ENCODE measurements at places on chromosomes 4 and X. TPM values are rescaled to one million over a fixed set of nuclear protein-coding genes. Genes with fewer than 3 reads are reported as not detected.

DNA sequence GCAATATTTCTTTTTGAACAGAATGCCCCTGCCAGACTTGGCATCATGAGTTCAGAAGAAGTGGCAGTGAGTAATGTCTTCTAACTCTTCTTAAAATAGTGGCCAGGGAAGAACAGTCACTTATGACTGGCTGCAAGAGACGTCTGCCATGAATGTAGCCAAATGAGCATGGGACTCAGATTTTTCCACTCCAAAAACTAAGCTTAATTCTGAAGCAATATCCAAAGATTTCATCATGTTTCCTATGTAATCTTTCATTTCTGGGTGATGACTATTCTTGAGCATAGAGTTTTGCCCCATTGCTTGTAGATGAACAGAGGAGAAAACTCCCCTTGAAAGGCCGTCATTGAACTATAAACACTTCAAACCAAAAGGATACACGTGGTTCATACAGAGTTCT, 11.8 kb downstream of the AMBN start:
- no peak overlapping the region for H3K27ac ChIP-seq
- H3K4me3 ChIP-seq: no peak overlapping the region
- H3K36me3 ChIP-seq: no peaks in the 10 kb centered on the region
- no peak for DNase-seq

- H3K36me3 ChIP-seq: no peaks in the 10 kb centered on the region
- peaks cover 10% of the 10 kb centered on the region for H3K27me3 ChIP-seq
- DNase-seq: no peak
- H3K27ac ChIP-seq: no peak overlapping the region
Measured at GRCh38 chr4:54213001-54213400, 16.1 kb upstream of the PDGFRA start.

- DNase-seq: no peak
- H3K36me3 ChIP-seq: no peaks in the 10 kb centered on the region
- H3K27ac ChIP-seq: no peak overlapping the region
- no peaks in the 10 kb centered on the region for H3K27me3 ChIP-seq
Measured at GRCh38 chr4:72577211-72577610, 8.2 kb upstream of the ADAMTS3 start.

GRCh38 chrX:49129427-49129826, 5.9 kb upstream of the GPKOW start:
- no peaks in the 10 kb centered on the region for H3K27me3 ChIP-seq
- DNase-seq: no peak
- H3K4me3 ChIP-seq: no peak overlapping the region
- no peaks in the 10 kb centered on the region for H3K36me3 ChIP-seq
- H3K4me1 ChIP-seq: peaks cover 3% of the 10 kb centered on the region
- H3K27ac ChIP-seq: no peak overlapping the region

- no peaks in the 10 kb centered on the region for H3K27me3 ChIP-seq
- no peak for DNase-seq
- no peak overlapping the region for H3K27ac ChIP-seq
- no peak overlapping the region for H3K4me3 ChIP-seq
Measured at GRCh38 chrX:110477593-110478228, 119.1 kb downstream of the RTL9 start.

- H3K27ac ChIP-seq: no peak overlapping the region
- H3K4me3 ChIP-seq: no peak overlapping the region
- DNase-seq: no peak
- H3K36me3 ChIP-seq: no peaks in the 10 kb centered on the region
- no peaks in the 10 kb centered on the region for H3K27me3 ChIP-seq
Measured at GRCh38 chrX:19604375-19604774, 89.1 kb upstream of the MAP3K15 start.

GRCh38 chr4:164116286-164116685, 621.8 kb downstream of the TMA16 start:
- H3K27ac ChIP-seq: no peak overlapping the region
- no peaks in the 10 kb centered on the region for H3K4me1 ChIP-seq
- no peaks in the 10 kb centered on the region for H3K27me3 ChIP-seq
- no peaks in the 10 kb centered on the region for H3K36me3 ChIP-seq
- DNase-seq: no peak

- DNase-seq: no peak
- no peak overlapping the region for H3K27ac ChIP-seq
- no peak overlapping the region for H3K4me3 ChIP-seq
- H3K4me1 ChIP-seq: no peaks in the 10 kb centered on the region
Measured at GRCh38 chr4:86627462-86628135, 33.5 kb downstream of the PTPN13 start.

DNA sequence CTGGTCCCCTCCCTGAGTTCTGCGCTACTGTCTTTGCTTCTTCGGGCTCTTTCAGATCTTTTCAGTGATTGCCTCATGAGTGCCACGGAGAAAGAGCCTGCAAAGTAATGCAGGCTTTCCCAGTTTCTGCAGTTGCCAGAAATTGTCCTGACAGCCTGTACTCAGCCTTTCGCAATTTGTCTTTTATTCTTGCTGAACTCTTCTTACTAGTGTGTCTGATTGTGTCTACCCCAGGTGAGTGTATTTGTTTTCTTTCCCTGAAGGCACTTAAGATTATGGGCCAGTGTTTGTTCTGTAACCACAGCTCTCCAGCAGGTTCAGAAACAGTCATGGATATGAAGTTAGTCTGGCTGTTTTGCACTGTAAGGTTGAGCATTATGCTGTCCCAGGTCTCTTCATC, 47.1 kb downstream of the FAM193A start:
- no peaks in the 10 kb centered on the region for H3K27me3 ChIP-seq
- no peak for DNase-seq
- no peaks in the 10 kb centered on the region for H3K36me3 ChIP-seq
- peaks cover 37% of the 10 kb centered on the region for H3K4me1 ChIP-seq
- H3K27ac ChIP-seq: no peak overlapping the region

- H3K4me3 ChIP-seq: no peak overlapping the region
- H3K27ac ChIP-seq: no peak overlapping the region
- H3K27me3 ChIP-seq: no peaks in the 10 kb centered on the region
- DNase-seq: no peak
Measured at GRCh38 chrX:9227276-9227675, 193.3 kb upstream of the FAM9B start.

GRCh38 chr4:150782921-150783320, 201.0 kb downstream of the MAB21L2 start:
- H3K27me3 ChIP-seq: no peaks in the 10 kb centered on the region
- H3K4me1 ChIP-seq: peaks cover 16% of the 10 kb centered on the region
- H3K27ac ChIP-seq: no peak overlapping the region
- H3K36me3 ChIP-seq: no peaks in the 10 kb centered on the region
- no peak for DNase-seq

DNA sequence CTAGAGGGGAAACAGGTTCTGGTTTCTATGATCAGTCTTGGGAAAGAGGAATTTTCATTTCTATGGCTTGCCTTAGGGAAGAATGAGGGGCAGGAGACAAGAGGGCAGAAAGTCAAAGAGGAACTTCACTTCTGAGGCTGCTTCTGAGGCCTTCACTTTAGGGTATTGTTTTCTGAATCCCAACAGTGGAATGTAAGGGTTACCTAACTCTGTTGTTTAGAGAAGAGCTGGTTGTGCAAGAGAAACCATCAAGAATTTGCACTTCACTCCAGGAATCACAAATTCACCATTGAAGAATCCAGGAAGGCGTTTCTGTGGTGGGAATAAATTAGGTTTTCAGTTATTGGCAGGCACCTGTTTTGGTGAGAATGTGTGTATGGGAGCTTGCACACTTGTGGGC, 126.7 kb upstream of the AMOT start:
- H3K27me3 ChIP-seq: no peaks in the 10 kb centered on the region
- no peak for DNase-seq
- H3K4me3 ChIP-seq: no peak overlapping the region

- no peak for DNase-seq
- H3K4me1 ChIP-seq: no peaks in the 10 kb centered on the region
- H3K27ac ChIP-seq: no peak overlapping the region
- H3K36me3 ChIP-seq: no peaks in the 10 kb centered on the region
- no peak overlapping the region for H3K4me3 ChIP-seq
- H3K27me3 ChIP-seq: no peaks in the 10 kb centered on the region
Measured at GRCh38 chr4:156377036-156377710, 423.5 kb upstream of the CTSO start.

DNA sequence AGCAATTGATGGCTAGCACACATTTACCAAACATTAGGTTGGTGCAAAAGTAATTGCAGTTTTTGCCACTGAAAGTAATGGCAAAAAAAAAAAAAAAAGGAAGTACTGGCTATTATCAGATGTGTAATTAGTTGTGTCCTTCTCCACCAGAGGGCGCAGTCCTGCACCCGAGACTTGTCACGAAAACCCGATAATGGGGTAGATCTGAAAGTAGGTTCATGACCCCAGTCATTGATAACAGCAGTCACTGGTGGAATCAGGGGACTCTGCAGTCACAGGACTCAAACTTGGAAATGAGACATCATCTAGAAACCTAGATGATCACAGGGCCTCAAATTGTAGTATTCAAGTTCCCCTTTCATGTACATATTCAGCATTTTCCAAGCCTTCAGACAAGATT, 13.1 kb upstream of the ACOT9 start:
- no peaks in the 10 kb centered on the region for H3K4me1 ChIP-seq
- H3K27me3 ChIP-seq: no peaks in the 10 kb centered on the region
- no peak overlapping the region for H3K4me3 ChIP-seq
- no peak overlapping the region for H3K27ac ChIP-seq

DNA sequence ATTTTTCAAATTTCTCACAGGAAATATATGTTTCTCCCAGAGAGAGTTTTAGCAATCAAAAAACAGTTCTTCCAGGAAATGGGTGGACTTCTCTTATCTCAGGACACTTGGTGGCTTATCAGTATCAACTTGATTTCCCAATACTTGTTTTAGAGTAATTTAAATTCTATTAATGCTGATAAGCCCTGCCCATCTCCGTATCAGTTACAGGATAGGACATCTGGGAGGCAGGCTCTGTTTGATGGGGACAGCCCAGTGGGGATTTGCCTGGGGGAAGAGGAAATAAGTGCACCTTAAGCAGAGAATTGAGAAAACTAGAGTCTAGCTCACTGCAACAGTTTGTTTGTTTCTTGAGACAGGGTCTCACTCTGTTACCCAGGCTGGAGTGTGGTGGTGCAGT, 43.2 kb upstream of the PDGFRA start:
- no peaks in the 10 kb centered on the region for H3K36me3 ChIP-seq
- DNase-seq: no peak
- no peak overlapping the region for H3K27ac ChIP-seq
- no peak overlapping the region for H3K4me3 ChIP-seq

DNA sequence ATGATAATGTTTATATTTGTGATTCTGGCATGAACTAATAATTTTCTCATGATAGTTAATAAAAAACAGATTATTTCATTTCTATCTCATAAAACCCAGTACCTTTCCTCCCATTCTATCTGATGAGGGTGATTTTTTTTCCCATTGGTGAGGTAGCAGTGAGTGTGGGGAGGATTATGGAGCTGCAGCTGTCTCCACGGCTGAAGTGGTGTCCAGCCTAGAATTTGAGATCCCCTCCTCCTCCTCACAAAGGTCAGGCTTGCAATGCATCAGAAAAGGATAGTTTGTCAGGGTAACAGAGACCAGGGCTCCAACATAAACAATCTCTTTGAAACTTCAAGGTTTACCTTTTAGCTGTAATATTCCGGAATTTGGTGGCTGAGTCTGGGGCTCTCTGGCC, 60.9 kb downstream of the C4orf51 start:
- no peak overlapping the region for H3K4me3 ChIP-seq
- DNase-seq: no peak
- no peak overlapping the region for H3K27ac ChIP-seq
- no peaks in the 10 kb centered on the region for H3K27me3 ChIP-seq
- H3K36me3 ChIP-seq: no peaks in the 10 kb centered on the region
- peaks cover 17% of the 10 kb centered on the region for H3K4me1 ChIP-seq

GRCh38 chr4:150828159-150828558, 186.9 kb downstream of the LRBA start:
- no peaks in the 10 kb centered on the region for H3K36me3 ChIP-seq
- no peak overlapping the region for H3K27ac ChIP-seq
- no peak for DNase-seq
- H3K27me3 ChIP-seq: no peaks in the 10 kb centered on the region

DNA sequence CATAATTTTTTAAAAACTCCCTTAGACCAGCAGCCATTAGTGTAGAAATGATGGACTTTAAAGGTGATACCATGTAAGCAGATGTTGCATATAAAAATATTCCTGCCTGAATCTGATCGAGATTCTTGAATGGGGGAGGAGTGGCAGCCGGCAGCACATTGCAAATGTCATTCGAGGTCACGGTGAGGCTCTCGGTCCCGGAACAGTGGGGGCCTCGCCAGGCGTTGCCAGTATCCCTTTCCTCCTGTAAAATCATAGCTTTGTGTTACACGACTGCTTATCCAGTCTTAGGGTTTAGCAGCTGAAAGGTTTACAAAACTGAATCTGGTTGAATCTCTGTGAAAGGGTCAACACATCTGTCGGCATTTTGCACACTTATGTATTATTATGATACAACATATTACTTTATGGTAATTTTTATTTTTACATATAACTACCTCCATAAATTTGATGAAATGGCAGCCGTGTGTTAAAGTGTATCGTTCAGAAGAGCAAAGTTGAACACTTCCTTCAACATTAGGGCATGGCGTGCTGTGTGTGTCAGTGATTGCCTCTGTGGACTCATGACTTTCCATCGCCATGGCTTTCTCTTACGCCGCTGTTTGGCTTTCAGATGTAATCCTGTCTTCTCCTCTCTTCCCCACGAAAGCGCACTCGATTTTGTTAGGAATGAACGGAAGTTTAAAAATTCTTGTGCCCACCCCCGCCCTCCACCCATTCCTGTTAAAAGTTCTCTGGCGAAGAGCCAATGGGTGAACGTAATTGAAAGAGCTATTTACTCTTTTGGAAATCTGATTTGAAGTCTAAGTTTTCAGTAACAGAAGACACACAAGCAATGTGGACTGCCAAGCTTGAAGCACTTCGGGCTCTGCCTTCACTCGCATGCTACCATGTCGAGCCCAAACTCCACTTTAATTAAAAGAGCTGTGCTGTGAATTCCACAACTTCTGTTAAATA, 114.8 kb downstream of the STOX2 start:
- no peaks in the 10 kb centered on the region for H3K27me3 ChIP-seq
- peaks cover 3% of the 10 kb centered on the region for H3K4me1 ChIP-seq
- H3K4me3 ChIP-seq: no peak overlapping the region
- H3K27ac ChIP-seq: peak overlapping the region; percentile 35
- DNase-seq: no peak
- no peaks in the 10 kb centered on the region for H3K36me3 ChIP-seq

DNA sequence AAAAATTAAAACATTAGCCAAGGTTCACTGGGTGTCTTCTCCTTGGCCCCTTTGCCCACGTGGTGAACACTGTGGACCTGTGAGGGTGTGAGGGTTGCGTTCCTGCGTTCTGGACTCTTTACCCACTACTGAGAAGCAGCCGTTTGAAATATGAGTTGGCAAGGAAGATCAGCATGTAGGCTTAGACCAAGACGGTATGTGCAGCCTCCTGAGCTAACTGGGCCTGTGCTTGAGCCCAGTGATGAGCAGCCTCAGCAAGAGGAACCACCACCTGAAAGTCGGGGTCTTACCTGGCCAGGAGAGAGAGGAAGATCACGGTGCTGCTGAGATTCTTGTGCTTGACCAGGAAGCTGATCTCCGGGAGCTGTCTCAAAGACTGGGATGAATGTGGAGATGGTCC, 19.5 kb downstream of the RGS12 start:
- no peak overlapping the region for H3K4me3 ChIP-seq
- no peaks in the 10 kb centered on the region for H3K27me3 ChIP-seq
- no peaks in the 10 kb centered on the region for H3K4me1 ChIP-seq
- no peaks in the 10 kb centered on the region for H3K36me3 ChIP-seq

Gene FRAS1
- 3.3 TPM for total RNA-seq

Gene FAM47E
- 2.4 TPM for total RNA-seq

Gene NEXMIF
- total RNA-seq: 0.16 TPM

Gene CHM
- total RNA-seq: 13.0 TPM

Gene NONO
- 127 TPM for total RNA-seq

Gene ASB9
- total RNA-seq: 0.71 TPM

Gene PCYT1B
- total RNA-seq: 0.13 TPM

Gene CXCL13
- total RNA-seq: not detected

Gene XKRX
- not detected for total RNA-seq

Gene FHIP1A
- 27.7 TPM for total RNA-seq

Gene DUSP21
- not detected for total RNA-seq

Gene TRMT10A
- 3.9 TPM for total RNA-seq

Gene GPC4
- total RNA-seq: 10.0 TPM

Gene FGF13
- 0.49 TPM for total RNA-seq

All from heart right ventricle (tissue), 16 donors.